ENCODE measurements at places on chromosomes 16 and 17. TPM values are rescaled to one million over a fixed set of nuclear protein-coding genes. Genes with fewer than 3 reads are reported as not detected.

- no peaks in the 10 kb centered on the region for H3K36me3 ChIP-seq
- no peak for DNase-seq
- H3K27me3 ChIP-seq, result no peaks in the 10 kb centered on the region
- no peak overlapping the region for H3K27ac ChIP-seq
- H3K4me1 ChIP-seq, result no peaks in the 10 kb centered on the region
- H3K4me3 ChIP-seq, result no peak overlapping the region
Measured at GRCh38 chr17:60108712-60109111, 30.0 kb upstream of the HEATR6 start.

DNA sequence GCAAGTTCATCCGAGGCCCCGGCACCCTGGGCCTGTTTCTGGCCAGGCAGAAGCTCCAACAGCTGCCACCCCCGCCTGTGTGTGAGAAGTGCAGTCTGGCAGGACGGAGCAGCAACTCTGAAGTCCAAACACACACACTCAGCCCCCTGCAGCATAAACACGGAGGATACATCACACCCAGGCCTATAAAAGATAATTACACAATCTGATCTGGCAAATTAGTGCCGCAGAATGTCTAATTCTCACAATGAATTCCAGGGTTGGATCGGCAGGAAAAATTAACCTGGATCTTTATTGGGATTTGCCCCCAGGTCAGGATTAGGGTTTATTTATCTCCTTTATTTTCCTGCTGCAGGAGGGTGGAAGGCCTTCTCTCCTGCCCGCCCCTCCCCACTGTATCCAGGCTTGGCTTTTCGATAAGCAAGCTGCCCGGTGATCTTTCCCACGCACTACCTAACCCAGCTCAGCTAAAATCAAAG, 311.4 kb downstream of the SOX9 start:
- no peaks in the 10 kb centered on the region for H3K36me3 ChIP-seq
- no peaks in the 10 kb centered on the region for H3K4me1 ChIP-seq
- no peak overlapping the region for H3K4me3 ChIP-seq
- H3K27me3 ChIP-seq, result no peaks in the 10 kb centered on the region
- peak overlapping the region; percentile 77 for H3K27ac ChIP-seq
- DNase-seq, result no peak

DNA sequence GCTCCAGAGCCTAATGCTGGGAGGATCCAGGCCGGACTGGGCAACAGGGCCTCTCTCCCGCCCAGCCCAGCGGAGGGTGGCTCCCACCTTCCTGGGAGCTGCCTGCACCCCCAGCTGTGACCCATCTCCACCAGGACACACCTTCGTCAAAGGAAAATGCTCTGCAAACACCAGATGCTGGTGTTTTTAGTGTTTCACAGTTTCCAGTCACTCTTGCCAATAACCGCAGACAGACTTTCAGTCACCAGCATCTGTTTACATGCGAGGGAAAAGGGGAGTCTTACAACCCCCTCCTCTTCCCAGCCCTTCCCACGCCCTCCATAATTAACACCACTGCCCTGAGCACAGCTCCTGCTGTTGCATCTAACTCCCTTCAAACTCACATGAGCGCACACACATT, 25.3 kb downstream of the KLHDC4 start:
- DNase-seq, result no peak
- H3K27me3 ChIP-seq, result no peaks in the 10 kb centered on the region
- H3K36me3 ChIP-seq, result no peaks in the 10 kb centered on the region
- H3K4me3 ChIP-seq, result no peak overlapping the region

GRCh38 chr17:28177351-28177750, 134.9 kb downstream of the NLK start:
- H3K4me3 ChIP-seq, result no peak overlapping the region
- no peaks in the 10 kb centered on the region for H3K4me1 ChIP-seq
- no peak for DNase-seq

DNA sequence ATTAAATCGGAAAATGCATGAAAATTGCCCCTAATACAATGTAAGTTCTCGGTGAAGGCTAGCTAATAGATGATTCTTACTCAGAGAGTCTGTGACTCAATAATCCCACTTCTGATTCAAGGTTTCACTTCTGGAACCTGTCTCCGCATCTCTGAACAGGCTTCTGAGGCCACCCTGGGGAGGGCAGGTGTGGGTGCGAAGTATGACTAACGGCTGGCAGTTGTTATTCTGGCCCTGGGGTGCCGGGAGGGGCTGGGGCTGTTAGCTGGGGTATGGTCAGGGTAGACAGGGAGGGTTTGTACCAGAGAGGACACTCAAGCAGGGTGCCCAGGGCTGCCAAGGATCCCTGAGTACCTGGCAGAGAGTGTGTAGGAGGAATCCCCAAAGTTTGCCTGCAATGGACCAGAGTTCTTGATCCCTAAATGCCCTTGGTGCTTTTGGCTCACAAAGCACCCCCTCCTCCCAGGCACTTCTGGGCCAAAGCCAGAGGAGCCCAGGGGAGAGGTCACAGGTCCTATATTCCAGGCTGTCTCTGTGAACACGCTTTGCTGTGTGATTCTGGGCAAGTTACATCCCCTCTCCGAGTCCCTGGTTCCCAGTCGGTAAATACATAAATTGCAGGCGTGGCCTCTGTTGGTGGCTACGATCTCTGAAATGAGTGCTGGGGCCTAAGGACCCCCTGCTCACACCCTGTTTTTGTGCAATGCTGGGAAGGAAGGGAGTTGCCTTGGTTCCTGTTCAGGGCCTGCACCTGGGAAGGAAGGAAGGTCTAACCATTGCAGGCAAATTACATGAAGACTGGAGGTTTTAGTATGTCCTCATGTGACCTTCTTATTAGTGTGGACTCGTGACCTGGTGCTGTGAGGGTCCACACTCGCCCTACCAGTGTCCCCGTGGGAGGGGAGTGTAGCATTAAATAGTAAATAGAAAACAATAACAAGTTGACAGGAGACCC, 49.9 kb upstream of the CPNE2 start:
- peaks cover 41% of the 10 kb centered on the region for H3K36me3 ChIP-seq
- no peaks in the 10 kb centered on the region for H3K27me3 ChIP-seq
- H3K27ac ChIP-seq, result peak overlapping the region; percentile 40
- peak; percentile 77 for DNase-seq
- peak overlapping the region; percentile 28 for H3K4me3 ChIP-seq

GRCh38 chr16:61814726-61815347, 221.4 kb downstream of the CDH8 start:
- no peaks in the 10 kb centered on the region for H3K4me1 ChIP-seq
- H3K36me3 ChIP-seq, result no peaks in the 10 kb centered on the region
- no peak for DNase-seq
- H3K27me3 ChIP-seq, result no peaks in the 10 kb centered on the region

DNA sequence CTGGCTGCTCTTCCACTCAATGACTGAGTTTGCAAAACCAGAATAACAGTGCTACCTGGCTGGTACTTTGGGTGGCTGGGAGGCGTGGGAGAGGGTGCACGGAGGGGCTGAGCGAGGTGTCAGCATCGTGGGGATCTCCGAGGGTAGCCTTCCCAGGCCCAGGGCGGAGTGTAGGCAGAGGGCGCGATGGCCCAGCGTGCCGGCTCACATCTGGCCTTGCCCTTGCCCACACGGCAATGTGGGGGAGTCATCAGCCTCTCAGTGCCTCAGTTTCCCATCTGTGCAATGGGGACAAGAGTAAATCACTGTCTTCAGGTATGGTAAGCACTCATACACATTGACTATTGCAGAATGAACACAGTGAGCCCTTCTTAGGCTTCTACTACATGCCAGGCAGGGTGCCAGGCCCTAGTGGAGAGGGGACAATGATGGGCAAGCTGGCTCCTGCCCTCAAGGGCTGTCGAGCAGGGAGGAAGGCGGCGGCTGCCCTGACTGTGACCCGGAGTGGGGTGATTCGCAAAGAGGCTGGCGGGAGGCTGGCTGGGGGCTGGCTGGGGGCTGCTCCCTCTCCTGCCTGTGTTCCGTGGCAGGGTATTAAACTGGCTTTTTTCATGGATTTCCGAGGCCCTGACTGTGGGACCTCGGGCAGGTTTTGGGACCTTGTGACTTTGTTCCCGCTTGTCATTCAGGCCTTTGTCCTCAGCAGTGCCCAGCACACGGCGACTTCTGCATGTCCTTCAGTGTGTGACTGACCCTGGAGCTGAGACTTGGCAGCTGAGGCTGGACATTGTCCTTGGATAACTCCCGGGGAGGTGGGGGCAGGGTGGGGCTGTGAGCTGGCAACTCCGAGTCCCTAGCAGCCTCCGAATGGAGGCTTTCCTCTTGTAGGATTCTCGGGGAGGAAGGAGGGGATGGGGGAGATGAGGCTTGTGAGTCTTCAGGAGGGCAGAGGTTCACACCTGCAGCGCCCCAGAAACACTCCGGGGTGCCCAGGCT, 243.1 kb downstream of the SEC14L1 start:
- H3K27ac ChIP-seq, result peak overlapping the region; percentile 49
- H3K36me3 ChIP-seq, result no peaks in the 10 kb centered on the region
- no peaks in the 10 kb centered on the region for H3K27me3 ChIP-seq
- H3K4me1 ChIP-seq, result peaks cover 7% of the 10 kb centered on the region
- no peak overlapping the region for H3K4me3 ChIP-seq

ARSG gene
- total RNA-seq, result 29.7 TPM

GRCh38 chr17:15261802-15262290, 3.3 kb downstream of the PMP22 start:
- H3K27me3 ChIP-seq, result no peaks in the 10 kb centered on the region
- H3K36me3 ChIP-seq, result no peaks in the 10 kb centered on the region
- peak overlapping the region; percentile 72 for H3K27ac ChIP-seq
- H3K4me3 ChIP-seq, result peak overlapping the region; percentile 75
- no peak for DNase-seq

- no peaks in the 10 kb centered on the region for H3K36me3 ChIP-seq
- H3K27me3 ChIP-seq, result no peaks in the 10 kb centered on the region
- H3K4me3 ChIP-seq, result no peak overlapping the region
- no peaks in the 10 kb centered on the region for H3K4me1 ChIP-seq
Measured at GRCh38 chr17:65182233-65182632, 45.1 kb downstream of the RGS9 start.

GRCh38 chr16:2482708-2483534, 8.0 kb downstream of the TBC1D24 start:
- H3K27ac ChIP-seq, result no peak overlapping the region
- no peak for DNase-seq
- no peak overlapping the region for H3K4me3 ChIP-seq
- peaks cover 21% of the 10 kb centered on the region for H3K4me1 ChIP-seq

GRCh38 chr16:64017796-64018195, 1104.1 kb downstream of the CDH11 start:
- no peak overlapping the region for H3K27ac ChIP-seq
- DNase-seq, result no peak
- no peaks in the 10 kb centered on the region for H3K36me3 ChIP-seq
- H3K4me1 ChIP-seq, result no peaks in the 10 kb centered on the region

DNA sequence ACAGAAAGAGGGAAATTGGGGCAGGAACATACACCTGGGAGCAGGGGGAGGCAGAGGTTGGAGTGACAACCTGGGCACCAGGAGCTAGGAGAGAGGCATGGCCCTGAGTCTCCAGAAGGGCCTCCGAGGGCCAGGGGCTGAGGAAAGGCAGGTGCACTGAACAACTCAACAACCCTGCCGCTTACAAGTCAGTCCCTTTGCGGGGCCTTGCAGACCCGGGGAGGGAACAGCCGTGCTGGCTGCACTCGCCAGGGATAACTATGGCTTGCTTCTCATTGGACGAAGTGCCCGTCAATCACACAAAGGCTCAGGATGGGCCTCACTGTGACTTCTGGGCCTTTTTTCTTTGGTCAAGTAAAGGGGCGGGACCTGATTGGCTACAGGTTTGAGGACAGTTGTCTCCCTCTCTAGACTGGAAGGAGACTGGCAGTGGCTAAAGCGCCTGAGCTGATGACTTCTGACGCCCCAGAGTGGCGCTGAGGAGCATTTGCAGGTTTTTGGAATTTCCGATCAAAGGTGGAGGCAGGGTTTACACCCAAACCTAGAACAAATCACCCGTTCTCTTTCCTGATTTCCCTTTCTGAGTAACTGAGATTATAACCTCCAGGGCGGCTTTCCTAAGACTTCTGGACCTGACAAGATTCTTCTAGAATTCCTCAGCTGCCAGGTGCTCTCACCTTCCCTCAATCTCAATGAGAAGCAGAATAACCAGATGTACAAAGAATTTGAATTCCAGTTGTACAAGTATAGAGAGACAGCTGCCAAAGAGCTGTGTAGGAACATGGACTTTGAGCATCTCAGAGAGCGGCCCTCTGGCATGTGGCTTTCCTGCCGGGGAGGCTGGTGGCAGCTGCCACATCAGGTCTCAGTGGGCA, 27.6 kb upstream of the ST6GALNAC2 start:
- DNase-seq, result no peak
- H3K36me3 ChIP-seq, result no peaks in the 10 kb centered on the region
- no peak overlapping the region for H3K27ac ChIP-seq
- H3K4me1 ChIP-seq, result no peaks in the 10 kb centered on the region
- H3K27me3 ChIP-seq, result no peaks in the 10 kb centered on the region
- no peak overlapping the region for H3K4me3 ChIP-seq

DNA sequence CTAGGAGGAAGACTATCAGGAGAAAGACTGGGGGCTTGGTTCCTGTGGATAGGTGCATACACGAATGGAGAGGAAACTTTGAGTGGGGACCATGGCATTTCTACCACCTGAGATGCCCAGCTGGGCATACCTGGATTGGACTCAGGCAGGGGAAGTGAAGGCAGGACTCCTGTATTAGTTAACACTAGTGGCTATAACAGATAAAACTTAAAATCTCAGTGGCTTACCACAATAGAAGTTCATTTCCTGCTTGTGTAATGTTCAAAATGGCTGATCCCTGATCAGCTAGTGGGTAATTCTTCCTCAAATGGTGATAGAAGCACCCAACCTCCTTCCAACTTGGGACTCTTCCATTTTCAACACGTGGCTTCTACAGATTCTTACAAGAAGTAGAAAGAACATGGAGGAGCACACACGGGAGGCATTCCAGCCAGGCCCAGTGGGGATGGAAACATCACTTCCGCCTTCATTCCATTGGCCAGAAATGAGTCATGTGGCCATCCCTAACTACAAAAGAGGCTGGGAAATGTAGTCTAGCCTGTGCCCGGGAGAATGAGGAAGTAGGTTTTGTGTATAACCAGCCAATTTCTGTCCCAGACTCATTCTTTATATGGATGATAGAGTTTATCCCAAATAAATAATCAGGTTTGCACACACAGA, 112.1 kb downstream of the UTP18 start:
- H3K4me1 ChIP-seq, result no peaks in the 10 kb centered on the region
- H3K4me3 ChIP-seq, result no peak overlapping the region
- no peaks in the 10 kb centered on the region for H3K36me3 ChIP-seq

DNA sequence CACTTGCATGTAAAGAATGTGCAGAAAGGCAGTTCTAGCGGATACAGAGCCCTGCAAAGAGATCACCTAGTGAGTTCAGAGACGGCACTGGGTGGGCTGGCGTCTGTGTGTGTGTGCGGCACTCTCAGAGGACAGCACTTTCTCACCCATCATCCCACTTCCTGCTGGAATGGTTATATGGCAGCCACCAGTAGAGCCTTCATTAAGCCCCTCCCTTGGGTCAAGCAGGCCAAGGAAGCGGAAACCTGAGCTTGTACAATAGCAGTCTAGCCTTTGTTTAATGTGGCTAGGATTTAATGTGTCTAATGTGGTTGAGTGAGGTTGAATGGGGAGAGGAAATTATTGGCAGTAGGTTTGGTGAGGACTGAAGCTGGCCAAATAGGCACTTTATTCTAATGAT, 88.3 kb upstream of the ELAC2 start:
- H3K36me3 ChIP-seq, result no peaks in the 10 kb centered on the region
- no peak overlapping the region for H3K4me3 ChIP-seq
- no peaks in the 10 kb centered on the region for H3K4me1 ChIP-seq

All from Peyer's patch (tissue), 4 donors.